ENCODE measurements at places on chromosomes 5 and 9.

DNA sequence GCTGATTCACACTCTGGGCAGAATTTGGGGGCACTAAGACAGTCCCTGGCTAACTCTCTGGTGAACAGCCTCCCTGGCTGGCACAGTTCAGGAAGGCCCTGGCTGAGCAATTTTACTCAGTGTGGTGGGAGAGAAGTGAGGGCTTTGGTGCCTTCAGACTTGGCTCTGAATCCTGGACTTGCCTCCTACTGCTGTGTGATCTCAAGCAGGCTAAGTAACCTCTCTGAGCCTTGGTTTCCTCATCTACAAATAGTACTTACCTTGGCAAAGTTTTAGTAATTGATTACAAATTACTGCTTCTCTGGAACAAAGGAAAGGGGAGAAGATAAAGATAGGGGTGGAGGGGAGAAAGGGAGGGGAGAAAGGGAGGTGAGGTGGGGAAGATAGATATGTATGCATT lies 153.8 kb downstream of the DROSHA start:
- no peak for DNase-seq

- no peak for DNase-seq
These were observed 1.7 kb downstream of the FREM1 start for GRCh38 chr9:14908295-14909180.

DNA sequence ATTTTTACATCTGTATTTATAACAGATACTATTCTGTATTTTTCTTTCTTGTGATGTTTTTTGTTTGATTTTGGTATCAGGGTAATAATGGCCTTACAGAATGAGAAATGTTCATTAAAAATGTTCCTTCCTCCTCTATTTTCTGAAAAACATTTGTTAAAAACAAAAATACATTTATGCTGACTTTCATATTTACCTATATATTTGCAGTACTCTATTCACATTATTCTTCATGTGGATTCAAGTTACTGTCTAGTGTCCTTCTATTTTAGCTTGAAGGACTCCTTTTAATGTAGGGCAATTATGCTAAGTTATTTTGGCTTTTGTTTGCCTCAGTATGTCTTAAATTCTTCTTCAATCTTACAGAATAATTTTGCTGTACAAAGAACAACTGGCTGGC lies 5.1 kb downstream of the CCDC112 start:
- DNase-seq = no peak

- DNase-seq = no peak
These were observed 151.8 kb downstream of the SEC61B start for GRCh38 chr9:99373912-99374311.

GRCh38 chr9:83056174-83056573 lies 6.8 kb downstream of the RASEF start:
- DNase-seq = no peak

DNA sequence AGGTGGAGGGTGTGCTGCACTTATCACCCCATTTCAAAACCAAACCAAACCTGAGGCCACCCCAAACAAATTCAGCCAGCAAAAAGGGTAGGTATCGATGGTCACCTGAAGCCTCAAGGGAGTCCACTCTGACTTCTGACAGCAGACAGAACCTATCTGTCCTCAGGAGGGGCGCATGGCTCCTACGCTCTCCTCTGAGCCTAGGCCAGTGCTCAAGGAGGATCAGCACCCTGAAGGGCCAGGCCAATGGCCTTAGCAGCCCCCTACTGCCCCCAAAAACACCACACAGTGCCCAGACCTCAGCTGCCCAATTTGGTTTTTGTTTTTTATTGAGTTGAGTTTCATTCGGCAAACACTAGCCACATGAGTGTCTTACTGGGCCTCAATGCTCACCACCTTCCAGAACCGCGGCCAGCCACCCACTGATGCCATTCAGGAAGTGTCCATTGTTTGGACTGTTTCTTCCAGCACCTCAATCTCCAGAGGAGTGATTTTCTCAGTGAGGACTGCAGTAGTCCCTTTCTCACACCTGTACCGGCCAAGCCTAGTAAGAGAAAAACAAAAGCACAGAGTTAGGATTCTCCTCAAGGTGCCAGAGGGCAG lies 62.0 kb downstream of the PSMB7 start:
- DNase-seq = no peak

DNA sequence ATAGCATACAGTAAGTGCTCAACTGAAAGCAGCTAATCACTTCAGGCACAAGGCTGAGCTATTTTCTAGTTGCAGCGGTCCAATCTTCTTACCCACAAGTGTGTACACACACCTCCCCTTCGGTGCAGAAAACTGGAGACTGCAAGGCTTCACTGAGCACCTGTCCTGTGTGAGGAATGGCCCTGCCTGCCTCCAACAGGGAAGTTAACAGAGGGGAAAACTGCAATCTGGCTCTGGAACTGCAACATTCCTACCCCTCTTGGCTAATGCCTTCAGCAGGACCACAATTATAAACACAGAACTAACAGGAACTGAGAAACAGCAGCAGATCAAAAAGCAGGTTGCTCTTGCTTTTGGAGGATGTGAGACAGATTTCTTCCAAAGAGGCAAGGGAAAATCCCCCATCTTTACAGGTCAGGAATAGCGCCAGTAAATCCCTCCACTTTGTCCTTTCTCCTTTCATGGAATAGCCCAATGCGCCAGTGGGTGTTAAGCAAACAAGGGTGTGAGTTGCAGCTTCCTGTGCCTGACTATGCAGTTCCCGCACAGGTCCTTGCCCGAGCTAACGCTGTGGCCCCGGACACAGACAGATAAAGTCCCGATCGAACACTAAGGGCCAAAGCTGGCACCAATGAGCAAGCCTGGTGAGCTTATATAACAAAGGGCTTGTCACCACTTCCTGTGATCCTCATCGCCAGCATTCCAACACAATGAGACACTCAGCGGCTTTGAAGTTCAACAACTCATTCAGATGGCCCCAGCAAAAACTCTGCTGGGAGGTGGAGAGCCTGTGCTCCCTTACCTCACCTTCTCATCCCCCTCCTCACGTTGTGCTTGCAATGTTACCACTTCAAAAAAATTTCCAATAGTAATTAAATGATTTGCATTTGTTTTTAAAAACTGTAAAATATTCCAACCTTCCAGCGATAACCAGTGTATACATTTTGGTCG lies 21.5 kb downstream of the SHB start:
- no peak for DNase-seq

DNA sequence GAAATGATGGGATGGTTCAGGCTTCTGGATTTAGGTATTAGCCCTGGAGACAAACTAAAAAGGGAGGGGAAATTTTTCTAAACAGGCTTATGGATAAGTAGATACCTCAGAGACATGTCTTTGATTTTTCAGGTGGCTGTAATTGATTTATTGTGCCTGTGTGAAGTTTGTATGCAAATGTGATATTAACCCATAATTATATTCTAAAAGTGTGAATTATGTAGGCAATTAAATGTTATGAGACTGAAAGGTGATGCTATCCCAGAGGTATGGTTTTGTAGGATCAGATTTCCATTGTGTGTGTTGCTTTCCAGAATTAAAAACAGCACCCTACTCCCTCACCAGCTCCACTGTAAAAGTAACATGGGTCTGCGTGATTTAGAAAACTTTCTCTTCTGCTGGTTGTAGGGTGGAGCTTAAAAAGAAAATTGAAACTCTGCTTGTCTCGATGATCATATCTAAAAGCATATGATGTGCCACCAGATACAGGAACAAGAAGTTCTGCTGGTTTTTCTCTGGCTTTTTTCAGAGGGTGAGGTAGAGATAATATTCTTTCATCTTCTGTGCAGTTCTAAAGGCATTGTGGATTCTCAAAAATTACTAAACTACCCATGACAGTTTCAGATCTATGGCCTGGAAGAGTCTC lies 71.8 kb upstream of the TAF11L2 start:
- DNase-seq = no peak

- no peak for DNase-seq
These were observed 67.4 kb downstream of the CTSL start for GRCh38 chr9:87793292-87793691.

GRCh38 chr9:137589441-137590122 lies 730 bp downstream of the ZMYND19 start:
- DNase-seq = no peak

GRCh38 chr5:33317271-33317670 lies 123.5 kb upstream of the TARS1 start:
- no peak for DNase-seq

DNA sequence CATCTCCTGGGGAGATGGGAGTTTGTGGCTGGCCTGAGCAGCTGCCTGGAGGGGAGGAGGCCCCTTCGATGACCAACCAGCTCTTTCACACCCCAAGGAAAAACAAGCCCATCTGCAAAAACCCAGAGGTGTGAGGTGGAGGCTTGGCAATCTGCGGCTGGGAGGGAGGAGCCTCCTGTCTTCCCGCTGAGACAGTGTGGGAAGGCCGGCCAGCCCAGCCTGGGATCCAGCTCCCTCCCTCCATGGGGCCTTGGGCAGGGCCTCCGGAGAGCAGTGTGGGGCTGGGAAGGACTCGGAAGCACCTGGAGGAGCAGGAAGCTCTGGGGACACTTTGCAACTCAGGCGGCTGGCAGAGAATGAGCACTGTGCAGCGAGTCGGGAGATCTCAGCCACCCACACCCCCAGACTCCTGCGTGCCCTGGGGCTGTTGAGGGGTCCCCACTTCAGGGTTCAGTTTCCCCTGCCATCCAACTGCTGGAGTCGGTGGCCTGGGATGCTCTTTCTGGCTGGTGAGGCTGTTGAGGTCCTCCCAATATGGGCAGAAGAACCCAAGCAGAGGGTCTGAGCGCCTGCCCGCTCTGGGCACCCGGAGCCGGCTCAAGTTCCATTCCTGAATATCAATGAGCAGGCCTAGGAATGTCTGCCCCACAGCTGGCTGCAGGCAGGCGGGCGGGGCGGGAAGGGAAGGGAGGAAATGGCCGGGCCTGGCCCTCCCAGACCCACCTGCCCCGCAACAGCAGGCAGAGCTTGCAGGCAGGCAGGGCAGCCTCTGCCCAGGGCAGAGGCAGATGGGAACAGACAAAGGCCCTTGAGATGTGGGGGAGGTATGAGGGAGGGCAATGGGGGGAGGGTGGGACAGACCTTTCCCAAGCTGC lies 101.1 kb downstream of the FGF18 start:
- no peak for DNase-seq

DNA sequence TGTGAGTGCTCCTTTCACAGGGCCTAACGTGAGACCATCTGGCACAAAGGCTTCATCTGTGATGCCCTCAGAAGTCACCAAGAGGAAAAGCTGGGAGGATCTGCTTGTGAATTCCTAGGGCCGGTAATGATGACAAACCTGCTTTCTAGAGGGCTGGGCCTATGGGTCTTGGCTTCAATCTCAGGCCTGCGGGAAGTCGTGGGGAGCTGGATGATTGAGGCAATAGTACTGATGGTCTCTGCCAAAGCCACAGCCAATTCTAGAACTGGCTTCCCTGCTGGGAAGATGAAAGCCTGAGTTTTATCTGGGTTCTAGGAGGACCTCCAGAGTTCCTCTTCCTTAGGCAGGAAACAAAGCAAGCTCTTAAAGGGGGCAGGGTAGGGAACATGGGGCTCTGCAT lies 102.7 kb downstream of the TMEM215 start:
- DNase-seq = no peak

- no peak for DNase-seq
These were observed 437.0 kb downstream of the PIK3R1 start for GRCh38 chr5:68652534-68652965.

- no peak for DNase-seq
These were observed 59.1 kb downstream of the ABLIM3 start for GRCh38 chr5:149200355-149200754.

DNA sequence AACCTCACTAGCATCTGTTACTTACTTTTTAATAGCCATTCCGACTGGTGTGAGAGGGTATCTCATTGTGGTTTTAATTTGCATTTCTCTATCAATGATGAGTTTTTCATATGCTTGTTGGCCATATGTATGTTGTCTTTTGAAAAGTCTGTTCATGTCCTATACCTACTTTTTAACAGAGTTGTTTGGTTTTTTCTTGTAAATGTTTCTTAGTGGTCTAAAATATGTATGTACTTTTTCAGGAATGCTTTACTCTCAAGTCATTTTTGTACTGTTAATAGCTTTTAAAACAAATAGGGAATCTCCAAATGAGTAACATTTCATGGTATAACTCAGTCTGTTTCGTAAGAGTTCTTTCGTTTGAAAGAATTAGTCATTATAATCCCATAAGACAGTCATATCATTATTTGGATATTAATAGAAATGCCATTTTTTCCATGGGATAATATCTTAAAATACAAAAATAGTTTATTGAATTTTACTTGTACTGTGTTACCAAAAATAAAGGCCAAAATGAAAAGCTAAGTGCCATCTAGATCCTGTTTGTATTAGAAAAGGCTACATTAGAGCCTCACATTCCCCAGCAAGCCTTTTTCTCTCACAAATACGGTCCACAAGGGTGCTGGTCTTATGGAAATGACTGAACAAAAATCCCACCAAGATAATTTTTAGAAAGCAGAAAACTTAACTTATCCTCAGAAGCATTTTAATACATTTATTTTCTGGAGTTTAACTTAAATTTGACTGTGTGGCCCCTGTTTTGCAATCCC lies 247.7 kb downstream of the PJA2 start:
- DNase-seq = no peak

DNA sequence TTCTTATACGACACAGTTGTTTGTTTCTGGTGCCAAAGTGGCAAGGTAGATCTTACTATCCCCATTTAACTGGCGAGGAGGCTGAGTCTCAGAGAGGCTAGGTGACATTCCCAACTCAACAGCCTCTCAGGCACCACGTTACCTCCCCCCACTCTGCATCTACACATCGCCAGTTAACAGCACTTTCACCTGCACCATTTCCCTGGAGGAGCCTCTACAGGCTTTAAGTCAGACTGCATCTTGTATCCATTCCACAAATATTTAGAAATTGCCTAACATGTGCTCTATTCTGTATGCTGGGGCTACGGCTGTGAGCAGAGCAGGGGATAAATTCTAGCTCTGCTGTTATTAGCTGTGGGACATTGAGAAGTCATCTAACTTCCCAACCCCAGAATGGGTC lies 168.6 kb downstream of the INSYN2B start:
- DNase-seq = no peak

DNA sequence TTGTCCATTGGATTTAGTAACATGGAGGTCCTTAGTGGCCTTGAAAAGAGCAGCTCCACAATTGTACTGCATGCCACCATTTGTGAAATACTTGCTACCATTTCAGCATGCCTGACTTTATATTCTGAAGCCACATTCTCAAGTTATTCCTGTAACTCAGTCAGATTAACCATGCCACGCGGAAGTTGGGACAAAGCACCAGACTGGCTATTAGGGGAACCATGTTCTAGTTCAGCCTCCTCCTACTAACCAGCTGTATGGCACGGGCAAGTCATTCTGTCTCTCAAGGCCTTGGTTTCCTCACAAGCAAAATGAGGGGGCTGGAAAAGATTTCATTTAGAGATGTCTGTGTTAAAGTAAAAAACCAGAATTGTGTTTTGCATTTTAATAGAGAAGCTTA lies 418.0 kb downstream of the PLK2 start:
- no peak for DNase-seq

GRCh38 chr9:7209016-7209715 lies 451.4 kb downstream of the KDM4C start:
- DNase-seq = no peak

- no peak for DNase-seq
These were observed 1.0 kb downstream of the CERT1 start for GRCh38 chr5:75510417-75510835.

All from stimulated activated CD4-positive, alpha-beta T cell treated with anti-CD3 and anti-CD28 coated beads, Interleukin-4, amount 100 ng/mL, for 1 hour (primary cell).